SW 1271 (cell line): ENCODE measurements at places on chromosomes 3 and 15.

- DNase-seq = no peak
These were observed 549 bp downstream of the LSMEM2 start for GRCh38 chr3:50279255-50280016.

DNA sequence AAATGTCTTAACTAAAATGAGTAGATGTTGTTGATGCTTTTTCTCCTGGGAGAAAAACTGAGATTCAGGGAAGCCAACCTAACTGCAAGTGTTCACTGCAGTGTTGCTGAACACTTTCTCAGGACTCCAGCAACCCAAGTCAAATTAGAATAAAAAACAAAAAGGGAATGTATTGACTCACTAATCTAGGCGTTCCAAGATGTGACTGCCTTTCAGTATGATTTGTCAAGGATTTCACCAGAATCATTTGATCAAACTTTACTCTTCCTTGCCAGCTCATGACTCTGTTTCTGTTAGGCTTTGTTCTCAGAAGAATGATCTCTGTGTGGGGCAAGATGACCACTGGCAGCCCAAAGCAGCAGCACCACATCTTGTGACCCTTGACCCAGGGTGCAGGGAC, 364.0 kb downstream of the CACNA2D3 start:
- DNase-seq = no peak

GRCh38 chr3:183731611-183732010, 34.0 kb downstream of the YEATS2 start:
- no peak for DNase-seq

GRCh38 chr3:53175613-53176540, 14.9 kb downstream of the PRKCD start:
- DNase-seq = no peak

DNA sequence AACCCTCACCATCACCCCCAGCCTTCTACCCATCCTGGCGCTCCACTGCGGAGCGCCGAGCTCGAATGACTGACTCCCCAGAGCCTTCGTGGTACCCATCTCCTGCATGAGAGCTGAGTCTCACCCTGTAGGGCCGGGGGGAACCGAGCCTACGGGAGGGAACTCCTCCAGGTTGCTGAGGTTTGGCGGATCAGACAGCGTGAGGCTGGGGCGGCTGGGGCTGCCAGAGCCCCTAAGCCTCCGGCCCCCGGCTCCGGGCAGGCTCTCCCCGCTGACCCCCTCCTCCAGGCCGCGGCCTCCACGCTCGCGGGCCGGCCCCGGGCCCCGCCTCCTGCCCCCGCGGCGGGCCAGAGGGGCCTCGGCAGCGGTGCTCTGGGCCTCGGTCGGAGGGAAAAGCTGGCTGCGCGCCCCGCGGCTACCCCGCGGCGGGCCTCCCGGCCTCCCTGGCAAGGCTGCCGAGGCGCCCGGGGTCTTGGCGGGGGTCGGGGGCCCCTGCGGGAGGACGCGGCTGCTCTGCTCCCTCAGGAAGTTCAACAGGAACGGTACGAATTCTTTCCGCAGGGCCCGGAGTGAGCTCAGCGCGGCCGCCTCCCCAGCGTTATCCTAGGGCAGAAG, 643 bp downstream of the CDAN1 start:
- no peak for DNase-seq

DNA sequence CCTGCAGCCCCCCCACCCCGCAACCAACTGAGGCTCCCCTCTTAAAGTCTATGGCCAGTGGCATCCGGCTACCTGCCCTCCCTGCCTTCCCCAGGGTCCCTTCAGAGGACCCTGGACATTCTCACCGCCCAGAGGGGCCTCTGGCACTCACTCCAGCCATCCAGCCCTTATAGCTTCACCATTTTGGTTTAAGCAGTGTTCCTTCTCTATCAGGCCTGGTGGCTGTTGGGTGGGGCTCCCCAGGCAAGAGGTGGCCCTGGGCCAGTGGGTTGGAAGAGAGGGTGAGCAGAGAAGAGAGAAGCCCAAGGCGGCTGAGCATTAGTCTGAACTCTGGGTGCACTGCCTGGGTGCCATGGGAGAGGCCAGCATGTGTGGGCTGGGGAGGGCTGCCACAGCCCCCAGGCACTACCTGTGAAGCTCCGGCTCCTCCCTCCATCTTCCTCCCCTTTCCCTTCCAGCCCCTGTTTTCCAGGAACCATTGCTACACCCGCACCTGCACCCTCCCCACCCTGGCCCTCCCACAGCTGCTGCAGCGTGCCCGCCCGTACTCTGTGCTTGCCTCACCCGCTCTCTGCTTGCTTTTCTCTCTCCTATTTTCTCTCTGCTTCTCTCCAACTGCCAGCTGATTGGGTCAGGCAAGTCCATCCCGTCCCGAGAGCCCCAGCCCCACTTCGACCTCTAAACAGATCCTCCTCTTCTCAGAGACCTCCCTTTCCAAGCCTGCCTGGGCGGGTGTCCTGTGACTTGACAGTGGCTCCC, 168.2 kb downstream of the TBC1D2B start:
- no peak for DNase-seq

DNA sequence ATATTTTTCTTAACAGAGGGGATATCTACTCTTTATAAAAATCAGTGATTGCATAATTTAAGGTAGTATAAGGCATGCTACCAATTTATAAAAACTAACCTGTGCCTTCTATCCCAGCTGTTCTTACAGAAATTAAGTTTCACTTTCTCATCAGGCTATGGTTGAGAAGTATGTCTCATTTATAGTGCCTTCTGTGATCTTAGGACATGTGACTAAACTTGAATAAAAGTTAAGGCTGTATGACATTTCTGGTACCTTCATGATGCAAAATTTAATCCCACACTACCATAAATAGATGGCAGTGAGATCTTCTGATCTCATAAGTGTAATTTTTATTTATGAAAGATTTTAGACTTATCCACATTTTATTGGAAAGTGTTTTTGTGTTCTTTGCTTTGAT, 12.6 kb downstream of the TIPARP start:
- DNase-seq = peak; percentile 38

DNA sequence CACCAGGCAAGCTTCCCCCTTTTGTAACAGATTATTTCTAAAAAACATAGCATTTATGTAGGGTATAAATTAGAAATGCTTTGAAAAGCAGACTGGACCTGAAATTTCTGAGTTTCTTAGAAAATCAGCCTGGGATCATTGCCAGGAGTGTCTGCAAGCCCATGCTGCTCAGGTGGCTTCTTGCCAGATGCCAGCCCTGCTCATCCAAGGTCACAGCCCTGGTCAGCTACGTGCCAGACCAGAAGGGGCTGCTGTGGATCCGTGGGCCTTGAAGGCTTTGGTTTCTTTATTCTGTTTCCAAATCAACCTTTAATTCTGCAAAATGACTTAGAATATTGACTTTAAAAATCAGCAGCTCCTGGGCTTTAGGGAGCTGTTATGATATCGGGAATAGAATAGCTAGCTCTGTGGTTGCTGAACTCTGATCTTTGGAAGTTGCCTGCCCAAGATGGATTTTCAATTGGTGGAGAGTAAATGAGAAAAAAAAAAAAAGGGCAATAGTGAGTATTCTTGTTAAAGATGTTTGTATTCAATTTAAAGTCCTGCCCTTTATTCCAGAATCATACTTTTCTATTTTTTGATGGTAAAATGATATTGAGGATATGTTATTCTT, 370.1 kb upstream of the ONECUT1 start:
- no peak for DNase-seq

GRCh38 chr3:58049143-58049785, 41.0 kb downstream of the FLNB start:
- DNase-seq = peak; percentile 91

GRCh38 chr15:70474471-70475406, 288.6 kb downstream of the UACA start:
- no peak for DNase-seq

DNA sequence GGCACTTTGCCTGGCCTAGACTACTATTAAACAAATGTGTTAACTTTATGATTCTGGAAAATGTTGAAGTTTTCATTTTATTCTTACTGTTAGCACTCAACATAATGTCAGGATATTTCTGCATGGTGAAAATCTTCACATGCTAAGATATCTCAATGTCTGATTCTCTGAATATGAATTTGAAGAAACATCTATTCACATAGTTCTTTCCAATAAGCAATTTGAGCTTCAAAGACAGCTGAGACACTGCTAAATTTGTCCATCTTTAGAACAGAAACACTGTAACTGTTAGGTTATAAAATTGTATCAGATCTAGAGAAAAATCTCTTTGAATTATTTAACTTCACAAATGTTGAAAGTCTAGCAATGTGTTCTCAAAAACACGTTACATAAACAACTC, 970.2 kb downstream of the PLOD2 start:
- no peak for DNase-seq

DNA sequence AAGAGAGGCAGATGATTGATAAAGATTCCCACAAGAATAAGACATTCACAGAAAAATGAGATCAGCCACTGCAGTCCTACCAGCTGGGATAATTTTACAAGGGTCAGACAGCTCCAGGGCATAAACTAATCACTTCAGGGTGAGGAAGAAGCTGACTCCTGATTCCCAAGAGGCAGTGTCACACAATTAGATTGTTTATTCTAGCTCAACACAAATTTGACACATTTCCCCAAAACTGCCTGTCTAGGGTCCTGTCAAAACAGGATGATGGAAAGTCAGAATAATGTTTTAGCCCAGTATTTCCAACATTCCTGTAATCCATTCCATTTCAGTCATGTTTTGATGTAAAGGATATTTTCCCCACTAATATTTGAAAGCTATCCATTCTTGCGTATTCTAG, 110.8 kb downstream of the TNIK start:
- DNase-seq = no peak

GRCh38 chr3:165544432-165544831, 292.8 kb downstream of the BCHE start:
- DNase-seq = no peak

GRCh38 chr3:166478356-166478755, 641.1 kb upstream of the BCHE start:
- DNase-seq = no peak

- no peak for DNase-seq
These were observed 320.3 kb downstream of the GAP43 start for GRCh38 chr3:115943579-115943978.

- DNase-seq = no peak
These were observed 88.1 kb upstream of the PXYLP1 start for GRCh38 chr3:141143517-141143916.

- no peak for DNase-seq
These were observed 9.0 kb downstream of the AQP9 start for GRCh38 chr15:58147171-58147611.

DNA sequence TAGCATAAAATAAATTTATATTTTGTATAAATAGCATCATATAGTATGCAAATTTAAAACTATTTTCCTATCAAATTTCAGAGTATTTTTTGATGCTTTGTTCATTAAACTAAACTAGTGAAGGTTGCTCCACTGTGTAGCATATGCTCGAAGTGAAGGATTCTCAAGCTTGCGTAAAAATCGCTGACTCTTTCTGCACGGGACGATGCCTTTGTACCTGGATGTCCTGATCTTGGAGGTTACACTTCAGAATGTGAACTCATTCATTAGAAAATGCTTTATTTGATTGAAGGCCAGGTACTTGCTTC, 305.0 kb downstream of the WDR72 start:
- no peak for DNase-seq

DNA sequence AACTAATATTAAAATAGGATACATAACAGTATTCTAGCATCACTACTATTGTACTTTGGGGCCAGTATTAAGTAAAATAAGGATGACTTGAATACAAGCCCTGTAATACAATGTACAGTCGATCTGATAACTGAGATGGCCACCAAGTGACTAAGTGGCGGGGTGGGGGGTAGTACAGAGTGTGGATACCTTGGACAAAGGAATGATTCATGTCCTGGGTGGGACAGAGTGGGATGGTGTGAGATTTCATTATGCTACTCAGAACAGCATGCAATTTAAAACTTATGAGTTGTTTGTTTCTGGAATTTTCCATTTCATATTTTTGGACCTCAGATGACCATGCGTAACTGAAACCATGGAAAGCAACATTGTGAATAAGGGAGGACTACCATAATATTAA, 46.0 kb downstream of the SLC7A14 start:
- no peak for DNase-seq
